BE2C (cell line): ENCODE measurements at places on chromosomes 11 and 22.

- DNase-seq: no peak
Measured at GRCh38 chr11:67114275-67114896, 4.7 kb upstream of the KDM2A start.

- no peak for DNase-seq
Measured at GRCh38 chr11:70364745-70365543, 33.4 kb upstream of the CTTN start.

- DNase-seq: no peak
Measured at GRCh38 chr11:82767123-82767522, 33.5 kb upstream of the FAM181B start.

- peak; percentile 92 for DNase-seq
Measured at GRCh38 chr11:69915501-69916250, 96.5 kb upstream of the FGF3 start.

- no peak for DNase-seq
Measured at GRCh38 chr11:33507356-33507755, 193.3 kb downstream of the C11orf91 start.

DNA sequence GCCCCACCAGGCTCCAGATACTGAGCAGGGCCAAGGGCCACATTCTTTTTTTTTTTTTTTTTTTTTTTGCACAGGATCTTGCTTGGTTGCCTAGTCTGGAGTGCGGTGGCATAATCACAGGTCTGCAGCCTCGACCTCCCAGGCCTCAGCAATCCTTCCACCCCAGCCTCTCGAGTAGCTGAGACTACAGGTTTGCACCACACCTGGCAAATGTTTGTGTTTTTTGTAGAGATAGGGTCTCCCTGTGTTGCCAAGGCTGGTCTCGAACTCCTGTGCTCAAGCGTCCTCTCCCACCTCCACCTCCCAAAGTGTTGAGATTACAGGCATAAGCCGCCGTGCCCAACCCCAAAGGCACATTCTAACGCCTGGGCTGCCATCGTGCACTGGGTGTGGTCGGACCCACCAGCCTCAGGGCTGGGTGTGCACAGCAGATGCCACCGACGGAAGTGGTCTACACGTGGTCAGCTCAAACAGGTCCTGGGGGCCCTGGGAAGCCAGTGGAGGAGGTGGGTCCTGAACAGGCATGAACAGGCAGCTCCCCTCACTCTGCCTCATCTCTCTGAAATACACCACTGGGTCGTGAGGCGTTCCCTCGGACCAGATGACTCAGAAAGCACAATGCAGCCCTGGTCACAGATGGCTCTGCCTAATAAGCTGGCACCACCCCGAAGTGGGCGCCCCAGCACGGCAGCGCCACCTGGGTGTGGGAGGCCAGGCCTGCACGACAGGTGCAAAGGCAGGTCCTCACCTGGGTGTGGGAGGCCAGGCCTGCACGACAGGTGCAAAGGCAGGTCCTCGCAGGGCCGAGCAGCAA is 5.1 kb upstream of the B4GALNT4 start:
- DNase-seq: peak; percentile 24

DNA sequence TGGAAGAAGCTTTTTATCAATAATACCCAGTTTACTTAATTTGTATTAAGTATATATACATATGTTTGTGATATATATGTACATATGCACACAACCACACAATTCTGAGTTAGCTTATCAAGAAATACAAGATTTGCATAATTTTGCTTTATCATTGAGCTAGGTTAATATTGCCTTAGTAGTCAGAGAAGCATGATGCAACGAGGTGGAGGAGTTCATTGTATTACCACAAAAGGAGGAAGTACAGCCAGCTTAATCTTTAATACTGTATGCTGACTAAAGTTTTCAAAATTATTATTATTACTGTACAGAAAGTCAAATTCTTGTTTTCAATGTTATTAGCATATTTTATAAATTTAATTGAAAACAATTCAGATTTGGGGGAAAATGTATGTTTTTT is 278.4 kb upstream of the PDGFD start:
- DNase-seq: no peak

- DNase-seq: no peak
Measured at GRCh38 chr11:121207485-121208115, 85.0 kb upstream of the SC5D start.
